ENCODE measurements at places on chromosomes 4 and X.

GRCh38 chr4:151950993-151951670 lies 190.3 kb upstream of the GATB start:
- DNase-seq, result no peak

GRCh38 chr4:56745042-56745441 lies 63.9 kb upstream of the HOPX start:
- DNase-seq, result no peak

GRCh38 chr4:99321241-99322191 lies at the start of gene ADH1B:
Gene ADH1B (minus strand): TSS chr4:99321401. CDS start chr4:99321331, 70 bp downstream.
- no peak for DNase-seq

DNA sequence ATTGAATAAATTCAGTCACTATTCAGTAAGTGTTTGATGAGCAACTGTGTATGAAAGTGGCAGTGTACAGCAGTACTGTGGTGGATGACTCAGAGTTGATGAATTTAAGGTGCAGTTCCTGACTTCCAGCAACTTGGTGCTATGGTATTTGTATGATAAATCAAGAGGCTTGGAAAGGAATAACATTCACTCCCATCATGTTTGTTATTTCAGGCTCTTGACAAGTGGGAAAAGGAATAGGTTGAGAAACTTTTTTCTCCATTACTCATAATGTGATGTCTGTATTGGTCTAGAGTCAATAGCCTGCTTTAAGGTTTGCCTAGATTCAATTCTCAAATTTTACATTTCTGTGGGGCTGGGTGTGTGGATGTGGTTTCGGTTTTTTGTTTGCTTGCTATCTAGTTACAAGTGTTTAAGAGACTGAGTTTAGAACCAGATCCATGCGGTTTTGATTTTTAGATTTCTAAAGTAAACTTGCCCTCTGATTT lies 35.1 kb upstream of the CYP2U1 start:
- DNase-seq, result no peak

DNA sequence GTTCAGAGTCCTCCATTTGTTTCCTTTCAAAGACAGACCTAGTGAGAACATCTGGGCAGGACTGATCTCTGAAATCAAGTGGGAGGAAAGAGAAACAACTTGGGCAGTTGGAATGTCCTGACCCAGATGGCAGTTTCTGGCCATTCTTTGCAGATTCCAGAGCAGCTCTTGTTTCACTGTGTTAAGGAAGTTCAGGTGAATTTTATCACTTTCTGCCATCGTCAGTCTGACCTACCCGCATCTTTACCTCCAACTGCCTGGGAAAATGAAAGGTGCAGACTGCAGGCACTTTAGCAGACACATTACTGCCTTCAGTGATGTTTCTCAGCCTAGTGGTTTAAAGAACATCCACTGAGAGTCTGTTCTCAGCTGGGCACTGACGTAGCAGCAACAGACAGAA lies 216.2 kb downstream of the CEP135 start:
- DNase-seq, result no peak

DNA sequence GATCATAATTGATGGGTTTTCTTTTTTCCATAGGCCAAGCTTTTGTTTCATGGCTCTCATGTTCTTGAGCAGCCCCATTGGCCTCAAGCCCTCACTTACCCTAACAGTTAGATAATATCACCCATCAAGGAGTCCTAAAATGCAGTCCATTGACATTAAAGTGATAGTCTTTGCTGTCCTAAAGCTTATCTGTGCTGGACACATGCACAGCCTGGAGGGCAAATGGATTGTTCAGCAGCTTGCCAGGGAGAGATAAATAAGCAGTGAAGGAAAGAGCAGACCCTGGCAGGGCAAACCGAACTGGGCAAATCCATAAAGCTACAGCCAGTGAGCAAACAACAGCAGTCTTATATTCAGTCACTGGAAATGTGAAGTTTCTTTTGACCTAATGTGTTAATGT lies 199.6 kb upstream of the MID1 start:
- DNase-seq, result no peak

GRCh38 chrX:56554870-56555269 lies 8.6 kb upstream of the UBQLN2 start:
- DNase-seq, result no peak

Data from RWPE2 (cell line).